ENCODE measurements at places on chromosomes 7 and 10. TPM values are rescaled to one million over a fixed set of nuclear protein-coding genes. Genes with fewer than 3 reads are reported as not detected.
A peak's percentile ranks its signal among the peaks of the same experiment; 100 is the strongest.

- DNase-seq = no peak
Measured at GRCh38 chr10:8539056-8539455, 484.6 kb downstream of the GATA3 start.

GRCh38 chr7:2802504-2803341 lies 41.4 kb downstream of the GNA12 start:
- DNase-seq = peak; percentile 76

SLC18A3 gene
- not detected for total RNA-seq

ZNF727 gene
- total RNA-seq = 0.44 TPM

Measured in muscle of leg (tissue), 16 donors.